ENCODE measurements at places on chromosomes 1 and 21. TPM values are rescaled to one million over a fixed set of nuclear protein-coding genes. Genes with fewer than 3 reads are reported as not detected.

The KRTAP19-3 gene
- not detected for total RNA-seq

The PADI3 gene
- total RNA-seq, result 2.3 TPM

The GBP2 gene
- 1.6 TPM for total RNA-seq

The UBAP2L gene
- 58.8 TPM for total RNA-seq

The NBPF15 gene
- 6.7 TPM for total RNA-seq

The CRYZ gene
- total RNA-seq, result 60.2 TPM

The TMEM125 gene
- 11.8 TPM for total RNA-seq

The LAX1 gene
- not detected for total RNA-seq

The PHGDH gene
- total RNA-seq, result 86.3 TPM

The SEMA6C gene
- 1.2 TPM for total RNA-seq

The ATP6V1G3 gene
- total RNA-seq, result not detected

The ARID1A gene
- 29.9 TPM for total RNA-seq

The SERTAD4 gene
- total RNA-seq, result 5.9 TPM

The BCL2L15 gene
- not detected for total RNA-seq

The SPRR4 gene
- total RNA-seq, result not detected

The GRIK1 gene
- not detected for total RNA-seq

The DISC1 gene
- 0.99 TPM for total RNA-seq

The ASH1L gene
- total RNA-seq, result 16.6 TPM

The TPTE gene
- not detected for total RNA-seq

The CNKSR1 gene
- total RNA-seq, result 16.8 TPM

The ZSWIM5 gene
- total RNA-seq, result 0.07 TPM

The GJB5 gene
- 109 TPM for total RNA-seq

The CCDC185 gene
- not detected for total RNA-seq

The CAPN8 gene
- not detected for total RNA-seq

The ERO1B gene
- total RNA-seq, result 3.5 TPM

The SYTL1 gene
- 96.0 TPM for total RNA-seq

The NOS1AP gene
- 0.07 TPM for total RNA-seq

The CFHR1 gene
- not detected for total RNA-seq

The CLCA1 gene
- 0.14 TPM for total RNA-seq

The SH2D5 gene
- total RNA-seq, result 15.4 TPM

The PKP1 gene
- total RNA-seq, result 357 TPM

The UMODL1 gene
- not detected for total RNA-seq

The TRPM2 gene
- total RNA-seq, result not detected

The KRTAP11-1 gene
- total RNA-seq, result not detected

The ATF6 gene
- total RNA-seq, result 12.4 TPM

The CFHR3 gene
- total RNA-seq, result not detected

The PTPRF gene
- 152 TPM for total RNA-seq

The FAM72C gene
- 2.9 TPM for total RNA-seq

The C1orf116 gene
- total RNA-seq, result 72.0 TPM

The SLC45A1 gene
- total RNA-seq, result 0.14 TPM

The FOXD2 gene
- 0.14 TPM for total RNA-seq

The S100A2 gene
- 5,324 TPM for total RNA-seq

The PLEKHN1 gene
- 13.5 TPM for total RNA-seq

The C1QA gene
- not detected for total RNA-seq

The TFAP2E gene
- 0.49 TPM for total RNA-seq

The NMNAT2 gene
- total RNA-seq, result not detected

The CD1B gene
- total RNA-seq, result not detected

The TINAGL1 gene
- total RNA-seq, result 279 TPM

The HSD3B2 gene
- total RNA-seq, result not detected

The FAM177B gene
- not detected for total RNA-seq

The AXDND1 gene
- not detected for total RNA-seq

The OLIG2 gene
- total RNA-seq, result not detected

The CAMK1G gene
- total RNA-seq, result not detected

The GLIS1 gene
- 0.33 TPM for total RNA-seq

The SELL gene
- not detected for total RNA-seq

The CRYBG2 gene
- total RNA-seq, result 72.4 TPM

The VCAM1 gene
- 0.07 TPM for total RNA-seq

The CELA3A gene
- total RNA-seq, result not detected

The SPATA1 gene
- 16.8 TPM for total RNA-seq
